ENCODE measurements at places on chromosomes 12 and 14.

GRCh38 chr12:32134101-32134888 is 27.6 kb downstream of the BICD1 start:
- no peak for DNase-seq

- DNase-seq: no peak
These were observed 19.6 kb downstream of the CCDC60 start for GRCh38 chr12:119354172-119354571.

DNA sequence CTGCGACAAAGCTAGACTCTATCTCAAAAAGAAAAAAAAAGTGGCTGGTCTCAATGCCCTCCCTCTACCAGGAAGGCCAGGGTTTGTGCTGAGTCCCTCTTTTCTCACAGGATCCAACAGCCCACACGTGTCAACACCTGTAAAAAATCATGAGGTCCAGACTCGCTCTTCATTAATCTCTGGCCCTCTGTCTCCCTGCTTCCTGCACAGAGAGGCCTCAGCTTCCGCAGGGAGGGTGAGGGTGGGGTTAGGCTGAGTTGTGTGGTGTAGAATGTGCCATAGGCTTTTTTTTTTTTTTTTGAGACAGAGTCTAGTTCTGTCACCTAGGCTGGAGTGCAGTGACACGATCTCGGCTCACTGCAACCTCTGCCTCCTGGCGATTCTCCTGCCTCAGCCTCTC is 6.1 kb downstream of the CFAP73 start:
- no peak for DNase-seq

DNA sequence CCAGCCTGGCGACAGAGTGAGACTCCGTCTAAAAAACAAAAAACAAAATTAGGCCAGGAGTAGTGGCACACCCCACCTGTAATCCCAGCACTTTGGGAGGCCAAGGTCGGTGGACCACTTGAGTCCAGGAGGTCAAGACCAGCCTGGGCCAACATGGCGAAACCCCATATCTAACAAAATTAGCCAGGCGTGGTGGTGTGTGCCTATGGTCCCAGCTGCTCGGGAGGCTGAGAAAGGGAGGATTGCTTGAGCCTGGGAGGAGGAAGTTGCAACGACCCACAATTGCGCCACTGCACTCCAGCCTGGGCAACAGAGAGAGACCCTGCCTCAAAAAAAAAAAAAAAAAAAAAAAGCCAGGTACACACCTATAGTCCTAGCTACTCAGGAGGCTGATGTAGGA is 37.0 kb downstream of the KDM2B start:
- DNase-seq: no peak

GRCh38 chr12:52139579-52140062 is 52.2 kb downstream of the KRT80 start:
- no peak for DNase-seq

DNA sequence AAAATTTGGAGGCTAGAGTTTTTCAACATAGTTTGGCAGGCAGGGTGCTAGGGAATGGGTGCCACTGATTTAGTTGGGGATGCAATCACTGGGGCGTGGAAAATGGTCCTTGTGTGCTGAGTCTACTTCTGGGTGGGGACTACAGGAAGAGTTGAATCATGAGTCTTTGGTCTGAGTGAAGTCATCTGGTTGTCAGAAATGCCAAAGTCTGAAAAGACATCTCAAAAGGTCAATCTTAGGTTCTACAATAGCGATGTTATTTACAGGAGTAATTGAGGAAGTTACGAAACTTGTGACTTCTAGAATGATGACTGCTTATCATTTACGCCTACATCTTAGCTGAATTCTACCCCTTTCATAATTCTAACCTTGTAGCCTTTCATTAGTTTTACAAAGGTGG is 209.1 kb downstream of the NUBPL start:
- DNase-seq: no peak

DNA sequence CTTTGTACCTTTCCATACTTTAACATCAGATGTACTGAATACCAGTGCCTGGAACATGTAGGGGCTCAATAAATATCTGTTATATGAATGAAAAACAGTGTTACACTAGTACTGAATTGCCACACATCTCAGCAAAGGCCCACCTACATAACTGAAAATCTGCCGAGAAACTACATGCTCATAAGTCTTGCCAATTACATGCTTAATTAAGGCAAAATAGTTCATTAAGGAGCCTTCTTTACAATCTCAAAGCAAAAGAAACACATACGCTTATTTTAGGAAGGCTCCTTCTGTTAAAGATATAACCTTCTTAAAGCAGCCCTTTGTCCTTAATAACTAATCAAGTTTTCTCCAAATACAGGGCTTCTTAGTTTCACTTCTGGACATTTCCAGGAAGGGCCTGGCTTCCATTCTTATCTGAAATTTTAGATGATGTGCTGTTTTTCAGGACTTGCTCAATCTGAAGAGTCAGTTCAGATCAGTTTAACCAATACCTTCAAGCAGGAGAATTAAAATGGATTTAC is 11.5 kb downstream of the LIMA1 start:
- no peak for DNase-seq

GRCh38 chr12:62292761-62293344 is 32.6 kb downstream of the USP15 start:
- no peak for DNase-seq

DNA sequence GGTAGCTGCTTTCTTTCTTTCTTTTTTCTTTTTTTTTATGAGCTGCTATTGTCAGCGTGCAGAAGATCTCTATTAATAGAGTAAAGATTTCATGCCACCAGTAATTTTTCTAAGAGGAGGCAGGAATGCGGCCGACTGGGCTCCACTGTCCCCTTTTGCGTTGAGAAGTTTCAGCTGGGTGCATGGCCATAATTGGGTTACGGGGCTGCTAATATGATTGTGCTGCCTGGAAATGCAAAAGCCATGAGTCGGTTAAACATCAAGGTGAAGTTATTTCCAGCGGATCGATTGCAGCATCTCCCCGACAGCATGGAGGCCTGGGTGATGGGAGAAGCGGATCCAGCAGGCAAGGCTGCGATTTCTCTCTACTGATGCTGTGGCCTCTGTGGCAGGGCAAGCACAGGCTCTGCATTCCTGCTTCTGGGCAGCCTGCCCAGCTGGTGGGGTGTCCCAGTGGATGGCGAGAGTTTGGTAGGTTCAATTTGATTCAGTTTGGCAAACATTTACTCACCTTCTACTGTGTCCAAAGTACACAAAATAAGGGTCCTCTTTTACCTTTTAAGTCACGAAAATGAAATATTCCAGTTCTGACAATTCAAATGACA is 54.4 kb upstream of the PRMT8 start:
- DNase-seq: no peak

DNA sequence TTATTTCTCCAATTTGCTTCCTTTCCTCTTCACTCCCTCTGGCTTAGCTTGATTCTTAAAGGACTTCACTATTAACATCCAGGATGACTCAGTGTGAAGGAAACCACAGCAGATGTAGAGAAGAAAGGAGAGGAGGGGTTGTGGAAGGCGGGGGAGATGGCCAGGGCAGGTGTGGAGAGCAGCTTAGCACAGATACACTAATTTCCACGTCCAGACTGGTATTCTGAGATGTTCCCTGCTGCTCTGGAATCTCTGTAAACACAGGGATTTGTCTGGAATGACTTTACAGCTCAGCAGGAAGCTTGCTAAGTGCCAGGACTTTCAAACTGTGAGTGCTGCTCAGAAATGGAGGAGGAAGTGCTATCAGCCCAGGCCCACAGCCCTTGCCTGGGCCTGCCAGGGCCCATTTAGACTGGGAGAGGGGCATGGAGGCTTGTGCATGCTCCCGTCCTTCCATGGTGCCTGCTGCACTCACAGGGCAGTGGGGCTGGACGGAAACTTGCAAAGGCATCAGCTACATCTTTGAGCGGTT is 202.5 kb upstream of the DDHD1 start:
- DNase-seq: no peak

GRCh38 chr12:13102461-13103195 is 839 bp downstream of the GSG1 start:
- DNase-seq: no peak

- no peak for DNase-seq
These were observed 7.2 kb upstream of the RACGAP1 start for GRCh38 chr12:50032515-50032853.

DNA sequence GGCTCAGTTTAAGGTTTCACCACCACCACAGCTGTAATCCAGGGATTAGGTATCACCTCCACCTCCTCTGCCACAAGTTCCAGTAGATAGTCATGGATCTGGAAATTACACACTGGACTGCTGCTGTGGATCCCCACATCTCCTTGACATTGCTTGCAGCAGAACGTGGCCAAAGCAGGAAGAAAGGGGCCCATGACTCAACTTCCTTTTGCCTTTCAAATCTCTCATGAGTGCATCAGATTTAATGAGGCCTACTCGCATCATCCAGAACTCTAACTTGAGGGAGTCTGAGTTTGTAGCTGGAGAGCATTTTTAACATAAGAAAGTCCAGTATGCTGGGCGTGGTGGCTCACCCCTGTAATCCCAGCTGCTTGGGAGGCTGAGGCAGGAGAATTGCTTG is 29.2 kb upstream of the TMED10 start:
- no peak for DNase-seq

DNA sequence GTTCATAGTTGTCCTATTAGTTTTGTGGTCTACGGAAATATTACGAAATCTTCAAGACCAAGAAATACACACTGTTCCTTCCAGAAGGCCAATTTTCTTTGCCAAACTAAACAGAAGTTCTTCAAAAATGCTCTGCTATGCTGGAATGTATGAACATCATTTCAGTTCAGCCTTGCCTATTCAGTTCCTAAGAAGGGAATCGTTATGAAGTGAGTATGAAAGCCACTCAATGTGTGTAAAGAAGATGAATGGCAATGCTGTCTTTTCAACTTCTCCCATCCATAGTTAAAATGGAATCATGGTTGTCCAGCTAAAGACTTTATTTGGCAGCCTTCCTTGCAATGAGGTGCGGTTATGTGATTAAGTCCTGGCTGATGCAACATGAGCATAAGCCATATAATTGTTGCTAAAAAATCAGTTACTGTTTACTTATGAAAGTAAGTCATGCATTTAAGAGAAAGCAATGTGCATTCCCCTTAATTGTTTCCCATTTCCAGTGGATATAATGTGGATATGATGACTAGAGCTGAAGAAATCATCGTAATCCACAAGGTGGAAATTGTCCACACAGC is 73.8 kb upstream of the PTPRR start:
- DNase-seq: no peak

DNA sequence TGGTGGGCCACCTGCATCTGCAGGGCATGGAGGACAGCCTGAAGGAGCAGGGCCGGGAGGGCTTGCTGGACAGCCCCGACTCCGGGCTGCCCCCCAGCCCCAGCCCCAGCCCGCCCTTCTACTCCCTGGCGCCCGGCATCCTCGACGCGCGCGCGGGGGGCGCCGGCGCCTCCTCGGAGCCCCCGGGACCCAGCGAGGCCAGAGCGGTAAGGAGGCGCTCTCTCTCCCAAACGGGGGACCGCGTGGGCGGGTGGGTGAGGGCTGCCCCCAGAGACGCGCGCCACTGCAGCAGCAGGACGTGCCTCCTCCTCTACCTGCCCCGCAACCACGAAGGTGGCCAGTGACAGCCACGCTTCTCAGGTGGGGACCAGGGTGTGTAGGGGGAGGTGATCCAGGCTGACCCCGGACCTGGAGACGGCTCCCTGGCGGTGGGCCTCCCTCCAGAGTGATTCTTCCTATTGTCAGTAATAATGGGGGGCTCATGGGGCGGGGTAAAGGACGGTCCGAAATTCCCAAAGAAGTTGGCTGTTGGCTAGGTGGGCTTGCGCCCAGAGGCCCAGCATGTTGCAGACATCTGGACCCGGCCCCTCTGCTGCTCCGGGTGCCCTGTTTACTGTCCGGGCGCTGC is 652 bp downstream of the RFLNA start:
- DNase-seq: no peak

GRCh38 chr12:77001276-77001675 is 64.1 kb downstream of the E2F7 start:
- DNase-seq: no peak

DNA sequence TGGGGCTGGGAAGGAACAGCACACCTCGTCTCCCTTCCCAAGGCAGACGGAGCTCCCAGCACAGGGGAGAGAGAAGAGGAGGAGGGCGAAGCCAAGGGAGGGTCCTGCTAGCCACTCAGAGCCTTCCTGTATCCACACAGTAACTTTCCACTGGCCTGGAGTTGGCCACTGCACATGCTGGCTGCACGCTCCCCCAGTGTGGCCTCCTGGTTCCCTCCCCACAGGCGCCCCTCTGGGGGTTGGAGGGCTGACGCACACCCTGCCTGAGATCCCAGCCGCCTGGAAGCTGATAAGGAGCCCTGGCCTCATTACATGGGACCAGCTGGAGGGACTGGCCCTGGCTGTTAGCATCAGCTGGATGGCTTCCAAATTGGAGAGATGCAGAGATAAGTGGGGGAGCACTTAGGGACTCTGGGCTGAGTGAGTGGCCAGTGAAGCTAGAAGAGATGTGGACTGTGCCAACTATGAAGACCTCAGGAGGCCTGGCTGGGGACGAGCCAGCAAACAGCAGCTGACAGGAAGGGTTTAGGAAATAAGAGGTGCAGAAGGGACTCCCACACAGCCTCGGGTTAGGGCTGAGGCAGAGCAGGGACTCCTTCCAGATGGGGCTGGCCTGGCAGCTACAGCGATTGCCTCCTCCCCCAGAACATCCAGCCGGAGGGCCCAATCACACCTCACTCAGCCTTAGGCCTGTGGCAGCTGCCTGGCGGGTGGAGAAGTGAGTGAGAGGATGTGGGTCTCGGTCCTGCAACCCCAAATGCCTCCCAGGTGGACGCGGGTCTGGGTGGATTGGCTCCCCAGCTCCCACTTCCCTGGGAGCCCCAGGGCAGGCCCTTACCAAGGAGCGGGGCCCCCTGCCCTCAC is 26.3 kb upstream of the BCDIN3D start:
- no peak for DNase-seq

GRCh38 chr14:55944757-55945156 is 173.5 kb upstream of the PELI2 start:
- DNase-seq: no peak

- DNase-seq: no peak
These were observed 13.6 kb upstream of the TEX22 start for GRCh38 chr14:105384605-105385321.

GRCh38 chr14:95664546-95664945 is 21.7 kb upstream of the TCL1B start:
- DNase-seq: no peak

DNA sequence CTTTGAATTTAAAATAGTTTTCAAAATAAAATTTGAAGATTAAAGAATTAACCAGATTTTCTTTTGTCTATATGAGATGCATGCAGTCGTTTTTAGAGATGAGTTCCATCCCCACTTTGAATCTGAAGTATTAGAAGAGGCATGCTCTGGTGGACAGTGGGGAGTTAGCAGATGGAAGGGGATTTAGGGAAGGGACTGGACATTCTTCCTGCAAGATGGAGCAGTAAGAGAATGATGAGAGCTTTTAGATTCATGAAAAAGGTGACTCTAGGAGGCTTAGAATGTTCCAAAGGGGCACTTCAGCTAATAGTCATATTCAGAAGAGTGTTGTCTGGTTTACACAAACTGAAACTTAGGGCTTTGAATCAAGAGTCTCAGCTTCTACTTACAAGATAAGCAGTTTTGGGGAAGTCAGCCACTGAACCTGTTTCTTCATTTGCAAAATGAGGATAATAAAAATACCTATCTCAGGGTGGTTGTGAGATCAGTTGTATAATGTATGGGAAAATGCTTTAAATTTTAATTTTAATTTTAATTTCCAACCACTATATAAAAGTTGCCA is 3.7 kb downstream of the ZBTB1 start:
- DNase-seq: no peak

All from stimulated activated CD4-positive, alpha-beta T cell treated with anti-CD3 and anti-CD28 coated beads, Interleukin-15, amount 100 ng/mL, for 1 hour (primary cell).